Stimulated activated CD4-positive, alpha-beta T cell treated with anti-CD3 and anti-CD28 coated beads, Interleukin-1b, Interleukin-23, amount 100 ng/mL, for 24 hours (primary cell): ENCODE measurements at places on chromosomes 6 and 20.

DNA sequence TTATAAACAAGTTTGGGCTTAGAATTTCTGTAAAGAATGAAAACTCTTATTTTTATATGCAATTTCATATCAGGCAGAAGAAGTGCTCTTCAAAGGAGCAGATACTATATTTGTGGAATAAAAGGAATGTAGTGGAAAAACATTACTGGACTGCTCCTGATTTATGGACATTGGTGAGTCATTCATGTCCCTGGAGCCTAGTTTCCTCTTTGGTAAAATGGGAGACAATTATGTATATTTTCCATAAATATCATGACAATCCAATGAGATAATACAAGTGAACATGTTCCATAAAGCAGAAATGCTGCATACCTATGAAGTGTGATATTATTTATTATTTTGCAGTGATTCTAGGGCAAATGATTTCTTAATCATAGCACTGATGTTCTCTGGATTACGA is 445.8 kb upstream of the CITED2 start:
- no peak for DNase-seq

GRCh38 chr6:23308166-23308565 is 738.8 kb downstream of the HDGFL1 start:
- no peak for DNase-seq

- DNase-seq, result no peak
Observed at GRCh38 chr20:39571171-39571570, 609.0 kb downstream of the DHX35 start.

DNA sequence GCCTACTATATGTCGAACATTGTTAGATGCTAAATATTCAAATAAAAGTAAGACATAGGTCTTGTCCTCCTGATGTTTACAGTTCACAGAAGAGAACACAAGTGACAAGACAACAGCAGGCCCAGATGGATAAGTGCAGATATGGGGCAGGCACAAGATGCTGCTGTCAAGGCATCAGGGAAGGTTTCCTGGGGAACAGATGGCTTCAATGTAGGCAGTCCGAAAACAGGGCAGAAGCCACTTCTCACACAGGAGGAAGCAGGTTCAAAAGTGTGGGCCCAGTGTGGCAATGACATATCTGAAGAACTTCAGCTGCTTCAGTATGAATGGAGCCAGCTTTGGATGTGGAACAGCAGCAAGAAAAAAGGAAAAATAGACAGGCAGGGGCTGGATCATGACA is 32.5 kb downstream of the HLA-DPB1 start:
- DNase-seq, result no peak

DNA sequence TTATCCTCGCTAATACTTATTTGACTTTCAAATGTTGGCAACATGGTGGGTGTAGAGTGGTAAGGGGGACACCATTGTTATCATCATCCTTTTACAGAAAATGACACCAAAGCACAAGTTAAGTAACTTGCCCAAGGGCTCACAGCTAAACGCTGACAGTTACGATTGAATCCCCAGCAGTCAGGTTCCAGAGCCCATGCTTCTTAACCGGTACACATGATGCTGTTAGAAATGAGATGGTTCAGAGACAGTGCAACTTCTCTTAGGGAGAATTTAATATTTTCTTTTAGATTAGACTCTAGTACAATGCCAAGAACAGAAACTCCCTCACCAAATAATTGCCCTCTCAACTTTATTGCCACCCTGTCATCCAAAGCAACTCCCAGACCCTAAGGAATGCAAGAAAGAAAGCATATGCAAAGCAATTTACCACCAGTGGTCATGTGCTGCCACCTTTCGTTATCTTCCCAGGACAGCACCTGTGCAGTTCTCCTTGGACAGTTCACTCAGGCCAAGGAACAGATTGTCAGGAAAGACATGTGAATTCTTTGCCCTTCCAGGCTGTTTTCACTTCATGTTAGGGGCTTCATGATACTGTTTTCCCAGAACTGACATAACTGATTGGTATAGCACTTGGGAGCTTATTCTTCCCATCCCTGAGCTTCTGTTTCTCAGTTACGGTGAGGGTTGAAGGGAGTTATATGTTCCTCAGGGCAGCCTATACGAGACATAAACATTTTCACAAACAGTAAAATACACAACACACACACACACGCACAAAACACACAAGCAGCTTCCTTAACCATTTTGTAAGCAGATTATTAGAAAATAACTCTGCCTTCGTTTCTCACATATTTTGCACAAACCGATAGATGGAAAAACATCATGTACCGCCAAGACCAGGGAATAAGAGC is 5.1 kb downstream of the HLA-DMA start:
- DNase-seq, result no peak

GRCh38 chr20:43909211-43909610 is 5.4 kb upstream of the TOX2 start:
- no peak for DNase-seq

DNA sequence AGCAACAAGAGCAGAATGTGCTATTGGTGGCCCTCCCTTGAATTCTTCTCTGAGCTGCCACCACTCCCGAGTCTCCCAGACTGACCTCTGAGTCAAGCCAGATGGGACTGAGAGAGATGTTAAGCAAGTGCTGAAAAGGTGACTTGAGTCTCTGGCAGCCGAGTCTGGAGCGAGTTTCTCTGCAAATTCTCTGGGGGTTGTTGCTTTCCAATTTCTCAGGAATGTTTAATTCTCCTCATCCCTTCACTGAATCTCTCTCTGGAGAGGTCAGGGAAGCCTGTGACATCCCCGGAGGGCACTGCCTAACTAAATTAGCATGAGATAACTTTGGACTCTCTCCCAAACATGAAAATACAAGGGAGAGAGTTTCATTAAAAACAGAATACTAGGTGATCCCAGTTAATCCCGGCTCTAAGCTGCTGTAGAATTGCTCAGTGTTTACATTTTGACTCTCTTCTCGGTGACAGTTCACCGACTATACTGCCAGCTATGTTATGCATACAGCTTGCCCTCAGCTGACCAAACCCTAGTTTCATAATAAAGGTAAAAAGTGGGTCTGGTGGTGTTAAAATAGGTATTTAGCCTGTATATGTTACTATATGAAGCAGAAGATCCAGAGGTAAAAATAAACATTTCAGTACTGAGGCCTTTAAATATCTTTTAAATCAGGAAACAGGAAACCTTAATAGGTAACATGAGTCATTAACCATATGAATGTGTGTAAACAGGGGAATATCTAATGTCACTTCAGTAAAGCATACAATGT is 157.9 kb downstream of the FOXC1 start:
- no peak for DNase-seq

DNA sequence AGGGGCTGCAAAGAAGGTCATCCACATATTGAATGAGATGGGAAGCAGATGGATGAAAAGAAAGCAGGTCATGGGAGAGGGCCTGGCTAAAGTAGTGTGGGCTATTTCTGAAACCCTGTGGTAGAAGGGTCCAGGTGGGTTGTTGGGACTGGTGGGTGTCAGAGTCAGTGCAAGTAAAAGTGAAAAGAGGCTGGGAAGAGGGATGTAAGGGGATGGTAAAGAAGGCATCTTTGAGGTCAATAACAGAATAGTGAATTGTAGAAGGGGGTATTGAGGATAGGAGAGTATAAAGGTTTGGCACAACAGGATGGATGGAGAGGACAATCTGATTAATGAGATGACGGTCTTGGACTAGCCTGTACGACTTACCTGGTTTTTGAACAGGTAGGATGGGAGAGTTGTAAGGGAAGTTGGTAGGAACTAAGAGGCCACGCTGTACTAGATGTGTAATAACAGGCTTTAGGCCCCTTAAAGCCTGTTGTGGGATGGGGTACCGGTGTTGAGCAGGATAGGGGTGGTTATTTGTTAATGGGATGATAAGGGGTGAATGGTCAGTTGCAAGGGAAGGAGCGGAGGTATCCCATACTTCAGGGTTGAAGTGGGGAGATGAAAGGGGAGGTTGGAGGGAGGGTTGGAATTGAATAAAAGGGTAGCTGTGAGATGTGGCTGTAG is 748.9 kb upstream of the ADGRB3 start:
- no peak for DNase-seq
